Stimulated activated CD4-positive, alpha-beta T cell treated with anti-CD3 and anti-CD28 coated beads, Interleukin-12 subunit alpha, Interleukin-12 subunit beta, amount 100 ng/mL, for 24 hours (primary cell): ENCODE measurements at places on chromosomes 2 and 18.

DNA sequence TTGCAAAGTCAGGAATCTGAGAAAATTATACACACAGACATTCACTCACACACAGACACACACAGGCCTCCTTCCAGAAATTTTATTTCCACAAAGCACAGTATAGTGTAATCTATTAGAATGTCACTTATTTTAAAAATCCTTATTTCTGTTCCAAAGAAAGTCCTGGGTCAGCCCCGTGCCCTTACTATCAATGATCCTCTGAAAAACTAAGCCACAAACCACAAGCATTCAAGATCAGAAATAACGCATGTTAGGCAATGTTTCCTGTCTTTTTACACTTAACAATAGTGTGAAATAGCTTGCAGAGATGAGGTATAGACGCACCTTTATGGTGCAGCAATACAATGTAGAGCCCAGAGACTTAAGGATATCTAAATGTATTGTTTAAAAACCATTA is 25.8 kb downstream of the TBC1D8 start:
- DNase-seq: no peak

DNA sequence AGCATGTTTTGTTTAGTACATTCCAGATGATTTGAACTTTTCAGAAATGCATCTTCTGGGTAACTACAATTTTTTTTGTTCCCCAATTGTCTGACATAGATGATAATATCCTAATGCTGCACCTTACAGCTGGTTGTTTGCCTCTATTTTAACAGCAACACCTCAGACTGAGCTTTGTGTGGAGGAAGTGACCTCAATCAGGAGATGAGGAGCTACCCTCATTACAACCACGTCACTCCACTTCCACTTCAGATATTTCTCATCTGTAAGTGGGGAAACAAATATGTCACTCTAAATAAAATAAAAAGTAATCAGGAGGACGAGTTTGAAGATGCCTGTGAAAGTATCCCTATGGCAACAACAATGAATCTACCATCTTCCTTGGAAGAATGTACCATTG is 12.1 kb upstream of the SRSF7 start:
- DNase-seq: no peak

DNA sequence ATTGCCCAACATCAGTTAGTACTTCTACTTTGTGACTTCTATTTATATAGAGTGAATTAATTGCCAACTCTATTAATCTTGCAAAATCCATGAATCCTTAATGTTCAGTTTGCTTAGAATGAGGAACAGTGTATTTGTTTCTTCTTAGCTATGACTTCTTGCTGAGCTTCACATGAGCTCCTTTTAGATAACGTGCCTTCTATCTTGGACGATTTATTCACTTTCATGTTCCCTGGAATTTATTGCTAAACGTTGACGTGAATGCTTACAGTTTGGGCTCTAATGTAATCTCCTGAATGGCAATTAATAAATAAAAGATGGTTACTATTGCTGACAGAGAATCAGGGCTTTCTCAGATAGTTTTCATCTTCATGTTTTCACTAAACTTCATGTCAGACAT is 384.5 kb upstream of the NRP2 start:
- DNase-seq: no peak

GRCh38 chr2:182554950-182555349 is 128.1 kb upstream of the PDE1A start:
- no peak for DNase-seq

DNA sequence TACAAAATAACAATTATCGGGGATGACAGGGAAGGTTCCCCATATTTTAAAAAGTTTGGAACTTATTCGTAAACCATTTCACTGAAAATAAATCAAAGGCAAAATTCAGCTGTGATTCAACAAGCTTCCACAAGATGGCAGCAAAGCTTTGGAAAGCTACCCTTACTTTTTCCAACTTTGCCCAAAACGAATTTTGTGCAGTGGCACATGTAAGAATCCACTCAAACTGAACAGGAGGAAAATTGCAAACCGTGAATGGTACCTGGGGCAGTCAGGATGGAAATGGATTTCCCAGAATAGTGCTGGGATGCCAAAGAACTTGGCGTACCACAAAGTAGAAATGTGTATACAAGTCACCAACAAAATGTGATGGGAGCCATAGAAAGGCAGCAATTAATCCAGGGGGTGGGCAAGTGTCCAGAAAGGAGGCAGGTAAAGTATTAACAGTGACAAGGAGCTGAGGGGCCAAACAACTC is 10.7 kb downstream of the RPL31 start:
- DNase-seq: no peak

GRCh38 chr2:183123959-183124221 is 353 bp upstream of the NUP35 start:
- DNase-seq: no peak

- DNase-seq: no peak
Measured at GRCh38 chr18:55384551-55385275, 203.3 kb downstream of the TCF4 start.

DNA sequence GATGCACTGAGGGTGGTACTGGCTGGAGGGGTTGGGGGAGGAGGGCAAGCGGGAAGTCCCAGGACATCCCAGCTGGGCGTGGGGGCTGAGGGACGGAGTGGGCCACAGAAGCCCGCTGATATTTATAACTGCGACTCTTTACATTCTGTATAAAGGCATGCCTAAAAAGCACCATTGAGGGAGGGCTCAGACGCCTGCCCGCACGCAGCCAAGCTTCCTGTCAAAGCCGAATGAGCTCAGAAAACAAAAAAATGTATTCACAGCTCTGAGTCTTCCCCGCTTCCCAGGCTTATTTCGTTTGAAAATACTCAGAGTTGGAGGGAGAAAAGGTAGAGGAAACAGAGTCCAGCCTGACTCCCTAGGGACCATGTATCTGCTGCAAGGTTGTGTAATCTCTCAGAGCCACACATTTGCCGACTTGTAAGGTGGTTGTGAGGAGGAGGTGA is 170.1 kb upstream of the HAAO start:
- DNase-seq: no peak

DNA sequence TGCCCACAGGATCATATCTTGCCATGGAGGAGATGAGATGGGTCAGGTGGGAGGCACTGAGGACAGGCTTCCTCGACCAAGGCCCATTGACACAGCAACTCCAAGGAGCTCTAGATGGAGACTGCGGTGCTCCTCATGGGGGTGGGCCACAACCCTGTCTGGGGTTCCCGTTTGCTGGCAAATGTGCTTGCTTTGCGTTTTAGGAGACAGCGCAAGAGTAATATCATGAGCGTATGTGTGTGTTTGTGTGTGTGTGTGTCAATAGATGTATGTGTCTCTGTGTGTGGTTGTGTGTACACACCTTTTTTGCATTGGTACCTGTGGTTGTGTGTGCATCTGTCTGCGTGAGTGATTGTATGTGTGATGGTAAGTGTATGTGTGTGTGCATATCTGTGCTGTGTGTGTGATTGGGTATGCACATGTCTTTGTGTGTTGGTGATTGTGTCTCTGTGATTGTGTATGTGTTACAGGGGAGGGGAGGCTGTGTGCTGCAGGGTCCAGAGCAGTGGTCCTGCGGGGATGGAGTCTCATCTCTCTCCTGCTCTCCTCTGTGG is 4.4 kb downstream of the FBLN7 start:
- DNase-seq: no peak

- DNase-seq: no peak
Measured at GRCh38 chr2:241897231-241897916, 27.8 kb downstream of the RTP5 start.

GRCh38 chr18:8063733-8064132 is 496.6 kb downstream of the PTPRM start:
- no peak for DNase-seq

DNA sequence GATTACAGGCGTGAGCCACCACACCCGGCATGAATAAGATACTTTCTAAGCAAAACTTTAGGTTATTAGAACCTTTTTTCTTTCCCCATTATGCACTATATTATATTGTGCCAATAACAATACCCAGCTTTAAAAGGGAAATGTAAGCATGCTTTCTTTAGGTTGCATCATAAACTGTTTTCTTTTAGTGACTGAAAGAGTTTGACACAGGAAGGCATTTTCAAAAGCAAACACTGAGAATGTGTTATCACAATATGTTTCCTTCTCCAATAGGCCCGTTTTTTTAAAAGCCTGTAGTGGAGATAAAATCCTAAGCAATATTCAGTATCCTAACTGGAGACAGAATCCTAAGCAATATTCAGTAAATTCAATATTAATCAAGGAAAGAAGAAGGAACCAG is 16.7 kb upstream of the EPB41L5 start:
- no peak for DNase-seq

GRCh38 chr2:205698286-205699268 is 16.3 kb downstream of the NRP2 start:
- DNase-seq: no peak

DNA sequence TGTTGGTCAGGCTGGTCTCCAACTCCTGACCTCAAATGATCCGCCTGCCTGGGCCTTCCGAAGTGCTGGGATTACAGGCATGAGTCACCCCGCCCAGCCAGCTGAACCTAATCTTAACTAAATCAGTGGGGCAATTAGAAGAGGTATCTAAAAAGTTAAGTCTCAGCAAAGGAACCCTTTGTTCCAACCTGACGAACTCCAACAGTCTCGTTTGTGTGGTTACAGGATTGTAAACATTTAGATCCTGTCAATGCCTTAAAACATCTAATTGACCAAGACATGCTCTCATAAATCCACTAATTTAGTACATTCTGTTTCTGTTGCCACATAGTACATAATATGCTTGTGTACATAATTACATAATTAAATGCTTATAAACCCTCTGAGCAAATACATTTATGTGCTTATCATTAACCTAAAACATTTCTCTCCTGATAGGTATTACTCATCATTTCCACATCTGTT is 31.1 kb upstream of the STK39 start:
- DNase-seq: no peak
